ENCODE measurements at places on chromosomes 2 and 18. TPM values are rescaled to one million over a fixed set of nuclear protein-coding genes. Genes with fewer than 3 reads are reported as not detected.

Gene PRKAG3
- not detected for polyA plus RNA-seq

Gene ANKRD29
- polyA plus RNA-seq: 2.2 TPM

Gene AQP12A
- not detected for polyA plus RNA-seq

Gene IL36G
- 0.06 TPM for polyA plus RNA-seq

Gene ORMDL1
- 34.9 TPM for polyA plus RNA-seq

Gene SOX11
- polyA plus RNA-seq: 10.1 TPM

Gene PRADC1
- 13.1 TPM for polyA plus RNA-seq

Gene CCDC148
- polyA plus RNA-seq: 0.45 TPM

Gene EFR3B
- 3.4 TPM for polyA plus RNA-seq
